ENCODE measurements at places on chromosomes 12 and 14. TPM values are rescaled to one million over a fixed set of nuclear protein-coding genes. Genes with fewer than 3 reads are reported as not detected.

Gene NEUROD4
- not detected for total RNA-seq

Gene KRT73
- 0.61 TPM for total RNA-seq

Gene CACNA1C
- 0.42 TPM for total RNA-seq

Gene SLC10A1
- total RNA-seq = not detected

Measured in T-helper 1 cell treated with Interleukin-12 subunit alpha and Interleukin-12 subunit beta and Interleukin-4 antibody, amounts not matched to agents 30 ng/mL and 1 ng/mL, for 36 hours (primary cell).